ENCODE measurements at places on chromosomes 2 and 18.

- DNase-seq: no peak
Observed at GRCh38 chr2:120444691-120445240, 98.8 kb downstream of the INHBB start.

DNA sequence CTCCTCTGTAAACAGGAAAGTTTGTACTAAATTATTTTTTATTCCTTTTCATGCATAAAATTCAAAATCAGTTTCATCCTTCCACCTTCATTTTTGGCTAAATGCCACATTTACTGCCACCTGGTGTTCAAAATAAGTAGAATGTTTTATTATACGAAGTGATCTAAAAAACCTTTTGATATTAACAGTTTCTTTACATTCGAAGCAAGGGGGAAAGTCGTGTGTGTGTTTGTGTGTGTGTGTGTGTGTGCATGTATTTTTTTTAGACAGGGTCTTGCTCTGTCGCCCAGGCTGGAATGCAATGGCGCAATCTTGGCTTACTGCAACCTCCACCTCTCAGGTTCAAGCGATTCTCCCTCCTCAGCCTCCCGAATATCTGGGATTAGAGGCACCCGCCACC is 9.0 kb upstream of the SCN9A start:
- DNase-seq: no peak

DNA sequence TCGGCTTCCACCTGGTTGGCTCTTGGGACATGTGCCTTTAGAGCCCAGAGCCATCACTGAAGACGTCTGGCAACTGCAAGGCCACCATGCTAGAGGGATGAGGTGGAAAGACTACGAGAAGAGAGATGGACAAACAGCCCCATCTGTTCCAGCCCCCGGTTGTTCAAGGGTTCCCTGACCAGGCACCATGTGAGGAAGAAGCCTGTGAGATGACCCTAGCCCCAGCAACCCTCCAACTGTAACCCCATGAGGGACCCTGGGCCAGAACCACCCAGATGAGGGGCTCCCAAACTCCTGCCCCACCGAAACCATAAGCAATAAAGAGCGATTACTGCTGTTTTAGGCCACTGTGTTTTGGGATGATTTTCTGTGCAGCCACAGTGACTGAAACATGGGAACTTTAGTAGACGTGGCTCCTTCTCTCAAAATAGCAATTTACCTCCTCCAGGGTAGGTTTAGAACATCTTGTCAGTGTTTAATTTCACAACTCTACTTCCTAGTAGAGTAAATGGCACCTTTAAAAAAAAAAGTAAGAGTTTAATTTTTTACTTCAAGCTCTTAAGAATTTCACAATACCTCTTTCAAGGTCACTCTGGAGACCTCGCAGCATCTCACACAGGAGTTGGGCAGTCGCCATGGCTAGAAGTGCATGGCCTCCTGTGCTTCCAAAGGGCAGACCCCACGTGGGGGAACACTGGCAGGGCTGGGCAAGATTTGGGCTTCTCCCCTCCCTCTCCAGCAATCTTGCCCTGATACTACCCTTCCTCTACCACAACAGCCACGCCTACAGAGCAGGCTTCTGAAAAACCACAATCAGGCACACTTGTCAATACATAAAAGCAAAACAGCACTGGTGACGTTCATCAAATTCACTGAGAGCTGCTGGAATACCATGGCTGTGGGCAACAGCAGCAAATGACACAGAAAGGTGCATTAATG is 48.8 kb downstream of the TMEM163 start:
- DNase-seq: no peak

GRCh38 chr2:42969231-42970150 is 177.1 kb upstream of the HAAO start:
- DNase-seq: peak; percentile 85

DNA sequence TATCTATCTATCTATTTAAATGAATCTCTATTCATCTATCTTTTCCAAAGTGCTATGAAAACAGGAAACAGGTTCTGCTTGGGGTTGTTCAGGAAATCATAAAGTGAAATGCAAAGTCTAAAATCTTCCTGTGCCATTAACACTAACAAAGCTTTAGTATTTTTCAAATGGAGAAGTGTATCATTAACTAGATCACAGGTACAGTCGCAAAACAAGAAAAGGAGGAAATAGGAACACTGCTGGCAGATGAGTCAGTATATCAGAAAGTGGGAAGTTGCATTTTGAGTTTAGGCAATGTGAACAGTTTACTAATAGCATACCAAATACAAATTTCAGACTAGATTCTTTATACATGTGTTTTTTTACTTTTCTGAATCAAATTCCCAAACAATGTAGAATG is 888.5 kb upstream of the FSHR start:
- DNase-seq: no peak

- DNase-seq: no peak
Observed at GRCh38 chr2:239146741-239147181, 254.1 kb downstream of the HDAC4 start.

DNA sequence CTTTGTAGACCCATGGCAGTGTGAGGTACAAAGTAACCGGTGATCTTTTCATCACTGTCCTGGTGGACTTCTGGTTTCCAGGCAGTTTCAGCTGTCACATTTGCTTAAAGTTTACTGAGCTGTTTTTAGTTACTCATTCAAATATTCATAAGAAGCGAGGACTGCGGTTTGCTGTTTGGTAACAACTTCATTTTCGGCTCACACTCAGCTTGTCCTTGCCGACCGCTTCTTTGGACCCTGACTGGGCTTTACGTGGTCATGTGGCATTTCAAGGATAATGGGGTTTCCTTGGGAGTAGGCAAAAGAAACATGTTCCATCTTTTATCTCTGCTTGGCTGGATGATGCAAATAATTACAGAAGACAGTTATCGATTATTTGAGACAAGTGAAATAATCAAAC is 350.7 kb downstream of the PAX3 start:
- DNase-seq: no peak

DNA sequence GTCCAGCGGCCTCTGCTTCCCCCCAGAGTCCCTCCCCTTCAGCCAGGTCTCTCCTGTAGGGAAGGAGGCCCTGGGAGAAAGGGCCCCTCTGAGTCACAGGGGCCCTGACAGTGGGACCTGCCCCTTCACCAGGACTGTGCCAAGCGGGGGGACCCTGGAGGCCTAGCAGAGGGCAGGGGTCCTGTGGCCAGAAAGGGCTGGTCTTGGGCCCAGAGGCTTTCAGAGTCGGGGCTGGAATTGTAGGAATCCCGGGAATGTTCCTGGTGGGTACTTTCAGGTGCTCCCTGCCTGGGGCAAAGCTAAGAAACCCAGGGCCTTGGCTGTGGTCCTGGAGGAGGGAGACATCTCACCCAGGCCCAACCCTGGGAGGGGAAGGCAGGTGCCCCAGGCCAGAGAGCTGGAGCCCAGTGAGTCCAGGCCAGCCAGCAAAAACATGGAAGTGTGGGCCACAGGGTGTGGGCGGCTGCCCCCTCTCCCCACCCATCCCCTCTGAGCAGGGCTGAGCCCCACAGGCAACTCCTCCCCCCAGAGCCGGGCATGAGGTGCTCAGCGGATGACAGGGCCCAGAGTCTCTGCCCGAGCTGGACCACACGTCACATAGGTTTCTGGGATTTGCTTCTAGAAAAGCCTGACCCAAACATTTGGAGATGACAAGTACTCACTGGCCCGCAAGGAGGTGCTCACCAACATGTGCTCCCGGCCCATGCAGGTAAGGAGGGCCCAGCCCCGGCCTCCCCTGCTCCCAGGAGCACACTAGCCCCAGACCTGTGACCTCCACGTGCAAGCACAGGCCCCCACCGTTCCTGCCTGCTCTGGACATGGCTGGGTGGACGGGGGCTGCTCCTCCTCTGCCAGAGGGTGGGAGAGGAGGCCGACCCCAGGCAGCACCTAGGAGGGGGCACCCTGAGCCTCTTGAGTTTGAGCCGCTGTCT is 48.2 kb upstream of the ALPP start:
- no peak for DNase-seq

DNA sequence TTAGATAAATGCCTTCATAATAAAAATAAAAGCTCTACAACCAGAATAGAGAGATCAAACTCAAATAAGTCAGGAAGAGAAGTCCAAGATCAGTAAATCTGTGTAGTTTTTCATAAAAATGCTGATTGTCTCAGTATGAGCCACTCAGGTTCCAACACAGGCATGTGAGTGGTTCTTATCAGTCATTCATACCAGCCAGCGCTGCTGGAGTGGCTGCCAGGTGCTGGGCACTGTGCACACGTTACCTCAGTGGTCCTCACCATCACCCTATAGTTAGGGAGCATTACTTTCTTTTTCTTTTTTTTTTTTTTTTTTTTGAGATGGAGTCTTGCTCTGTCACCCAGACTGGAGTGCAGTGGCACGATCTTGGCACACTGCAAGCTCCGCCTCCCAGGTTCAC is 23.8 kb downstream of the CNDP1 start:
- DNase-seq: no peak

- peak; percentile 9 for DNase-seq
Observed at GRCh38 chr2:33291278-33292013, 185.0 kb upstream of the RASGRP3 start.

- DNase-seq: no peak
Observed at GRCh38 chr2:109065391-109065734, 63.6 kb upstream of the SH3RF3 start.

DNA sequence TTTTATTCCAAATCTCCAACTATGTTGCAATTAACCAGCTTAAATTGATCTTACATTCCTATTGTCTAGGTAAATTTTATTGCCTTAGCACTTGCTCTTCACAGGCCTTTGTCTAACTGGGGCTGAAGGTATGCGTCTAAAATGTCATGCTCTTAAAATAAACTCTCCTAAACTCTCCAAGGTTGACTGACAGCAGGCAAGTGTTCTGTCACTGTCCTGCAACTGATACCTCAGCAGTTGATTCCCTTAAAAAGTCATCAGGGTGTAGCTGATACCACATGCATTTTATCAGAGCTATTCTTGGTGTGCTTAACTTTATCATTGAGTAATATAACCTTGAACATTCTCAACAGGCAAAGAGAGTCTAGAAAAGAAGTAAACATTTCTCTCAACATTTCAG is 680 bp downstream of the TTN start:
- DNase-seq: no peak

- DNase-seq: no peak
Observed at GRCh38 chr2:38533180-38533579, 69.5 kb downstream of the HNRNPLL start.

GRCh38 chr2:2845806-2846315 is 514.8 kb upstream of the MYT1L start:
- no peak for DNase-seq

DNA sequence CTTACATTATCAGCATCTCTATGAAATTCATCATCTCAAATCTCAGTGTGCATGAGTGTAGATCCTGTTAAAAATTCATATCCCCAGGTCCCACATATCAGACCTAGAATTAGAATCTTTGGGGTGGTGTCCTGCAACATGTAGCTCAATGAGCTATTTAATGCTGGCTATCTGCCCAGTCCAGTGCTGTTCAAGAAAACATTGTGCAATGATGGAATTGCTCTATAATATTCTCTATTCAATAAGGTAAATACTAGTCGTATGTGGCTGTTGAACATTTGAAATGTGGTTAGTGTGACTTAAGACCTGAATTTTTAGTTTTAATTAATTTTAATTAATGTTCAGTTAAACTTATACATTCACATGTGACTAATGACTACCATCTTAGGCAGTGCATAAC is 127.4 kb downstream of the NOL4 start:
- no peak for DNase-seq

- DNase-seq: no peak
Observed at GRCh38 chr2:46275995-46276394, 21.2 kb upstream of the EPAS1 start.

- no peak for DNase-seq
Observed at GRCh38 chr18:26432651-26433424, 115.5 kb downstream of the KCTD1 start.

GRCh38 chr2:215622837-215623236 is 187.0 kb upstream of the FN1 start:
- DNase-seq: no peak

GRCh38 chr2:146258071-146258470 is 1586.8 kb upstream of the ACVR2A start:
- no peak for DNase-seq

DNA sequence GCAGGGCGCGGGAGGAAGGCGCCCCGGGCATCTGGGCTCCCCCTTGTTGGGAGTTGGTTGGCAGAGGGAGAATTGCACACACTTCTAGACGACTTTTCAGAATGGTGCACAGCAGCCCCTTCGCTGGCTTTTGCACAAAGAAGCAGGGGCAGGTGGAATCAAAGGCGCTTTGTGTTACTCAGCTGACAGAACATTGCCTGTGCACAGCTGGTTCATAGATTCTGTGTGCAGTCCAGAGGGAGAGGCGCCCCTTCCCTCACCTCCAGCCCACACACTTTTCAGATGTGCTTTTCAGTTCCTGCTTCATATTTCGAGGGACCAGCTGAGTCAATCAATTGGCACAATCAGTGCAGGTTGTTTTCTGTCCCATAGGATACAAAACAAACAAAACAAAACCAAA is 348.4 kb upstream of the RAB12 start:
- no peak for DNase-seq

DNA sequence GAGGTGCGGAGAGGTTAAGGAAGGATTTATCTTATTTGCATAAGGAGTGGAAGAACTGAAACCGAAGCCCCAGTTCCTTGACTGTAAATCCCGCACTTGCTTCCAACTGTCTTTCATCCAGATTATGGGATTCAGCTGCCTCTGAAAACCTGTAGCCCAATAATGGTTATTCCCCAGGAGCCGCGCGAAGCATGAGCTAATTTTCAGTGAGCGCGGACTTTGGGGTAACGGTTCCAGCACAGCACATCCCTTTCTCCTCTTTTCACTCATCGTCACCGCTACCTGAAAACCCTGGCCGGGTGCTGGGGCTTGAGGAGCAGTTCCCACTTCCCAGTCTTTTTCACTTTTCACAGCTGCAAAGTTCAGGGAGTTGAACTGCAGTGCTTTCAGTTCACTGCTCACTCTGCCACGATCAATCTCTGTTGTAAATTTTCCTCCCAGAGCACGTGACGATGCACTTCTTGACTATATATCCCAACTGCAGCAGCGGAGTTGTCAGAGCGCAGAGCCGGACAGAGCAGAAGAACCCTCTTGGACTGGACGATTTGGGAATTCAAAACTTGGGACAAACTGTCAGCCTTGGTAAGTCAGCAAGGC is at the start of gene KCNE4:
KCNE4 (plus strand) TSS at position 498 of the 597 bp plus-strand sequence. CDS start 641 bp downstream, outside the sequence.
- DNase-seq: no peak

DNA sequence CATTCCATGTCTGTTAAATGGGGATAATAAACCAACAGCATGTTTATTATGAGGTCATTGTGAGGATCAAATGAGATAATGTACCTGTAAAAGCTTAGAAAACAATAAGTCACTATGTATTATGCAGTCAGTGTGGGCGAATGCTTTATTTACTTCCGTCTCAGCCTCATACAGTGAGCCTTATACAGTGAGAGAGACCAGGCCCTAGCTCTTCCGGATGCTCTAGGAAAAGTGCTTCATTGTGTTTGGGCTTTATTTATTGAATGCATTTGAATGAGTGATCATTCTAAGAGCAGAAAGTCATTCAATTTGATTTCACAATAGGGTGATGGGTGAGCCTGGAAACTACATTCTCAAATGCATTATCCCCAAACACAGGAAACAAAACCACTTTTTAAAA is 603.9 kb upstream of the FANCL start:
- no peak for DNase-seq

- DNase-seq: no peak
Observed at GRCh38 chr18:63180321-63180720, 139.2 kb downstream of the BCL2 start.

- DNase-seq: no peak
Observed at GRCh38 chr2:172279813-172280212, 147.6 kb upstream of the ITGA6 start.

Measured in H54 (cell line).